ENCODE measurements at places on chromosomes 2 and 18.

- DNase-seq = no peak
Observed at GRCh38 chr2:60693551-60693950, 62.5 kb upstream of the PAPOLG start.

DNA sequence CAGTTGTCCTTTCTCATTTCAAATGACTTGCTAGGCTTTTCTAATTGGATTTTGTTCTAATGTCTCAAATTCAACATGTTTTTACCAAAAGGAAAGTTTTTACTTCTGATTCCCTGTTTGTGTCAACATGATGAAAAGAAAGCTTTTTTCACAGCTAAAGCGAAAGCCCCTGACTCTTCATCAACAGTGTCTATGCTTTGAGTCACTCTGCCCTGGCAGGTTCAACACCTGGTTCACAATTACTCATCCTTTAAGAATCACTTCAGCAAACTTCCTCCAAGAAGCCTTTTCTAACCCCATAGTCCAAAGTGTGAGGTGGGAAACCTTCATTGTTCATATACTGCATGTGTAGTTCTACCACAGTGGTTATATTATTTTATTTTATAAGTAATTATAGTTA is 7.6 kb upstream of the DSG2 start:
- no peak for DNase-seq

- no peak for DNase-seq
Observed at GRCh38 chr2:16716944-16717343, 51.3 kb upstream of the CYRIA start.

GRCh38 chr18:31192086-31192776 is 29.6 kb upstream of the DSC1 start:
- no peak for DNase-seq

DNA sequence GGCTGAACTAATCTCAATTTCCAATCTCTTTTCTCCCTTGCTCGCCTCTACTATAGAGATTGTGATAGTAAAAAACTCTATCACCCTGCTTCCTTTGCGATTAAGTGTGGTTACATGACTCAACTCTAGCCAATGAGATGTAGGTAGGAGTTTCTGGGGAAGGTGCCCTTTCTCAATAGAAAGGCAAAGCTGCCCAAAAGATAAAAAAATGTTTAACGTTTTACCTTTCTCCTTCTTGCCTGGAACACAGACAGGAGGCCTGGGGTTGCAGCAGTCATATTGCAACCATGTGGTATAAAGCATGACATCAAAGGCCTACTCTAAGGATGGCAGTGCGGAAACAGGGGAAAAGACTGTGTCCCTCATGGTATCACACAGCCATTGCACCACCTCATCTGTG is 31.5 kb downstream of the TMEM37 start:
- no peak for DNase-seq

DNA sequence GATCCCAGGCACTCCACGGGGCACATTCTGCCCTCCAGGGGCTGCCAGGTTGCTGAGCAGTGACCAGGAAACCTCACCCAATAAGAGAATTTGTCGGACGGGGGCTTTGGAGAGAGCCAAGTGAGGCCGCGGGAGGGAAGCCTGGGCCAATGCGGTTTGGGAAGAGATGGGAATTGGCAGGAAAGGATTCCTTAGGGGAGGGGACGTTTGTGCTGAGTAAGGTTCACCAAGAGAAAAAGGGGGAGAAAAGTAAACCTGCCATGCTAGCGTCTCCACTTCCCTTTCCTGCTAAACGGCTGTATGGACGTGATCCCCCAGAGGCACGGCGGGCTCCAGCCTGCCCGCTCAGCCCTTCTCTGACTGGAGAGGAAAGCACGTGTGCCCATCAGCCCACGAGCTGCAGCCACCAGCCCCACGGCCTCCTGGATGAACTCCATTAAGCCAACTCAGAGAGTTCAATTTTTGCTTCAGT is 194.4 kb upstream of the ID2 start:
- no peak for DNase-seq
